ENCODE measurements at places on chromosomes 7 and 10.

DNA sequence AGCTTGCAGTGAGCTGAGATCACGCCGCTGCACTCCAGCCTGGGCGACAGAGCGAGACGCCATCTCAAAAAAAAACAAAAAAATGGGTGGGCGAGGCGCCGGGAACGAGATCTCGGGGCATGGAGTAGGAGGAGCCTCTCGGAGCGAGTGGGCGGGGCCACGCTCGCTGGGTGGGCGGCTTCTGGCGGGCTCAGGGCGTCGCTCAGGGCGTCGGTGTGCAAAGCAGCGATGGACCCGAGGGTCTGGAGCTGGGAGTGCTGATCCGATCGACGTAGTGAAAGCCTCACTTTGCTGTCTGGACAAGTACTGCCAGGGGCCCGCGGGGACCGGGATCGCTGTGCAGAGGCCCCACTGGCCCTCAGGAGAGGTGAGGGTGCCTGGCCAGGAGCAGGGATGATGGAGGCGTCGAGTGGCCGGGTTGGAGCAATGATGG is 22.6 kb upstream of the AMZ1 start:
- no peak overlapping the region for H3K4me3 ChIP-seq
- DNase-seq = no peak
- H3K4me1 ChIP-seq = no peaks in the 10 kb centered on the region
- H3K27ac ChIP-seq = no peak overlapping the region
- H3K36me3 ChIP-seq = peaks cover 4% of the 10 kb centered on the region

GRCh38 chr10:70668454-70668970 is 3.8 kb upstream of the ADAMTS14 start:
- H3K4me3 ChIP-seq = no peak overlapping the region
- no peaks in the 10 kb centered on the region for H3K36me3 ChIP-seq
- no peaks in the 10 kb centered on the region for H3K27me3 ChIP-seq
- no peak overlapping the region for H3K27ac ChIP-seq
- no peaks in the 10 kb centered on the region for H3K4me1 ChIP-seq
- DNase-seq = no peak

- H3K27ac ChIP-seq = no peak overlapping the region
- no peak for DNase-seq
- H3K27me3 ChIP-seq = no peaks in the 10 kb centered on the region
- H3K4me1 ChIP-seq = no peaks in the 10 kb centered on the region
- no peak overlapping the region for H3K4me3 ChIP-seq
Measured at GRCh38 chr10:60615541-60615940, 162.7 kb upstream of the CDK1 start.

DNA sequence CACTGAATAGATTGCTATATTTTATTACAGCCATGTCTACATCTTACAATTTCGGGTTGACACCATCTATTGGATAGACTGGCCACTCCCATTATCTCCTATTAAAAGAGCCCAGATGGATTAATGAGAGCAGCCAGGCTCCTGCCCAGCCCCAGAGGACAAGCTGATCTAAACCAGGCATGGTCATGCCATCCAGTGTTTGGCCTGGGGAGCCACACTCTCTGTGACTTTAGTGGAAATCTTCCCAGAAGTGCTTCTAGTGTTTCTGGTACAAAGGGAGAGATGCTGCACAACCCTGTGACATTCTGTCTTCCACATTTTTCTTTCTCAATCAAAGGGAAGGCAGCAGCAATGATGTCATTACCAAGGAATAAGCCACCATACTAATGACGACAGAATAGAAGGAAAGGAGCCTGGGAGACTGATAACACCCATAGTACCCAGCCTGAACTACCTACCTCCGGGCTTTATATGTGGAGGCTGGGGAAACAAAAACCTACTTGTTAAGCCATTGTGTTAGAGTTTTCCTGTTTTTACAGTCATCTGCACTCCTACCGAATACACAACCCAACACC is 5.0 kb downstream of the NEBL start:
- no peak for DNase-seq
- no peaks in the 10 kb centered on the region for H3K36me3 ChIP-seq
- H3K4me1 ChIP-seq = peaks cover 5% of the 10 kb centered on the region
- no peak overlapping the region for H3K27ac ChIP-seq

DNA sequence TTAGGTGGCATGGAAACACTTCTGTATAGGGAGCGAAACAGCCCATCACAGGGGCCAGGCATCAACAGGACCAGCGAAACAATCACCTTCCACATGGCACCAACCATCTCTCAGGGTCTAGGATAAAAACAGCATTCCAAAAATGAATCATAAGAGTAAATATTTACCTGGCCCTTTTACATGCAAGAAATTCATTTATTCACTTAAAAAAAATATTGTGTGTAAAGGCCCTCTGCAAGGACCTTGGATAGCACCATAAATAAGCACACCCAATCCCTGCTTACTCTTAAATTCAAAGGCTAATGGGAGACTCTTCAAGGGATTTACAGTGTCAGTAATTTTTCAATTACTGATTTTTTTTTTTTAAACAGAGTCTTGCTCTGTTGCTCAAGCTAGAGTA is 25.4 kb downstream of the CPVL start:
- H3K4me3 ChIP-seq = no peak overlapping the region
- no peaks in the 10 kb centered on the region for H3K27me3 ChIP-seq
- H3K36me3 ChIP-seq = no peaks in the 10 kb centered on the region
- no peak for DNase-seq

- H3K4me1 ChIP-seq = no peaks in the 10 kb centered on the region
- H3K27ac ChIP-seq = no peak overlapping the region
- H3K27me3 ChIP-seq = no peaks in the 10 kb centered on the region
Measured at GRCh38 chr7:71414490-71414889, 282.5 kb downstream of the GALNT17 start.

DNA sequence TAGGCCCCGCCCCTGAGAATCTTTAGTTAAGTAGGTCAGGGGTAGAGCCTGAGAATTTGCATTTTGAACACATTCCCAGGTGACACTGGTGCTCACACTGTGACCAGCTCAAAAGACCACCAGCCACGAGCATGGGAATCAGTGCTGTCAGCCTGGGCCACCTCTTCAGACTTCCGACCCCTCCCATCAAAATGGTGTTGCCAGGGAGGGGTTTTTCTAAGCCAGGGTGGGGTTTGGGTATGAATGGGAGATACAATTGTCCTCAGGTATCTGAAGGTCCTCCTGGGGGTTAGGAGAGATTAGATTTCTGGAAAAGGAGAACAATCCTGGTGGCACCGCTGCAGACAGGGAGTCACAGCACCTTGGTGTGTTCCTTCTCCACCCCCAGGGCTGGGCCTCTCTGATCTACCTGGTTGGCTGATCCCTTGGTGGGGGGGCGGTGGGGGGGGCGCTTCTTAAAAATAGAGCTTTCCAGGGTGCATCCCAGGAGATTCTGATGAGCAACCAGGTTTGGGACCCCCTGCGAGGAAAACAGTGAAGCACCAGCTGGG is 111.5 kb upstream of the ANLN start:
- H3K4me3 ChIP-seq = no peak overlapping the region
- no peaks in the 10 kb centered on the region for H3K36me3 ChIP-seq
- no peaks in the 10 kb centered on the region for H3K27me3 ChIP-seq
- no peak for DNase-seq

- H3K27ac ChIP-seq = no peak overlapping the region
- DNase-seq = no peak
- H3K27me3 ChIP-seq = no peaks in the 10 kb centered on the region
- H3K36me3 ChIP-seq = no peaks in the 10 kb centered on the region
- H3K4me3 ChIP-seq = no peak overlapping the region
- no peaks in the 10 kb centered on the region for H3K4me1 ChIP-seq
Measured at GRCh38 chr7:18153183-18153748, 125.6 kb upstream of the PRPS1L1 start.

DNA sequence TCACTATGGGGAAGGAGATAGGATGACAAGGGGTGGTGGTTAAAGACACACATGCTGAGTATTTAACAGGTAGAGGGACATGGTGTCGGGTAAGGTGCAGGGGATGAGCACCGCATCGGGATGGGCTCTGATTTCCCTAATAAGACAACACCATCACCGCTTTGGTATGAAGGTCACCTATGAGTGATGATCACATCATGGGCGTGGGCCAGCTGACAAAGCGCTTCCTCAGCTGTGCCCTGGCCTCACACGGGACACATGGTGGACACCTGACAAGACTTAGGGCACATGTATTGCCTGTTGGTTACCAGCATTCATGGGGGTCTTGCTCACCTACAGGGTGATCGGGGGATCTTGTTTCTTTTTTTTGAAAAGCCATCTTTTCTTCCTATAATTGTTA is 12.8 kb downstream of the C7orf57 start:
- H3K4me3 ChIP-seq = no peak overlapping the region
- H3K36me3 ChIP-seq = no peaks in the 10 kb centered on the region
- no peak for DNase-seq

GRCh38 chr10:81031774-81032173 is 494.1 kb downstream of the SH2D4B start:
- no peak overlapping the region for H3K4me3 ChIP-seq
- H3K27me3 ChIP-seq = no peaks in the 10 kb centered on the region
- DNase-seq = no peak
- H3K4me1 ChIP-seq = no peaks in the 10 kb centered on the region
- H3K36me3 ChIP-seq = no peaks in the 10 kb centered on the region

- no peak overlapping the region for H3K27ac ChIP-seq
- H3K27me3 ChIP-seq = no peaks in the 10 kb centered on the region
- no peak overlapping the region for H3K4me3 ChIP-seq
- no peaks in the 10 kb centered on the region for H3K36me3 ChIP-seq
- no peak for DNase-seq
- no peaks in the 10 kb centered on the region for H3K4me1 ChIP-seq
Measured at GRCh38 chr7:36600314-36600682, 124.0 kb downstream of the AOAH start.
